CD4-positive, alpha-beta T cell treated with Interleukin-6 for 4 hours (primary cell): ENCODE measurements at places on chromosomes 1 and 21.

DNA sequence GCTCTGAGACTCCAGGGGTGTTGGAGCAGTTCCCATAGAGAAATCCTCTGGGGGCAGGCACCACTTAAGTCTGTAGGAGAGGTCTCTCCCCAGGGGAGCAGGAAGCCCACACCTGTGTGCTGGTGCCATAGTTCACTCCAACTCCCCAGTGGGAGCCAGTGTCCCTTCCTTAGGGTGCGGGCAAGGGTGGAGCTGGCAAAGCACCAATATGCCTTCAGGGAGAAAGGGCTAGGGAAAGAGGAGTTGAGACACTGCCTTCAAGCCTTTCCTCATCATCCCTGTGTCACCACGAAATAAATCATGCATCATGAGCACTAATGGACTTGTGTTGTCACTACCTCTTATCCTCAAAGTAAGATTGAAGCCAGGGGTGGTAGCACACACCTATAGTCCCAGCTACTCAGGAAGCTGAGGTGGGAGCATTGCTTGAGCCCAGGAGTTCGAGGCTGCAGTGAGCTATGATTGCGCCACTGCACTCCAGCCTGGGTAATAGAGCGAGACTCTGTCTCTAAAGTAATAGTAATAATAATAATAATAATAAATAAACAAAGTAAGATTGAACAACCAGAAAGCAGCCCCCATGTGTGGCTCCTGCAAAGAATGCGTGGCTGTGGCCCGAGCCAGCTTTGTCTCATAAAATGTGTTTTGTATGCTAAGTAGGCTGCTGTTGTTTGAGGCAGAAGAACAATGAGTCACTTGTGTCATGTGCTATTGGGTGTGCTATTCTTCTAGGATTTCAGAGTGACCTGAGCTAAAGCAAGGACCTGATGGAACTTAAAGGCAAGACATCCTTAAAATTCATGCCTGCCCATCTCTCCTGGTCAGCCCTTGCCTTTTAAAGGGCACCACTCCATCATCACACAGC lies 6.7 kb upstream of the TIE1 start:
- DNase-seq, result no peak

GRCh38 chr1:44220755-44221154 lies 7.5 kb downstream of the DMAP1 start:
- no peak for DNase-seq

GRCh38 chr1:112506306-112506705 lies 2.5 kb upstream of the WNT2B start:
- no peak for DNase-seq

DNA sequence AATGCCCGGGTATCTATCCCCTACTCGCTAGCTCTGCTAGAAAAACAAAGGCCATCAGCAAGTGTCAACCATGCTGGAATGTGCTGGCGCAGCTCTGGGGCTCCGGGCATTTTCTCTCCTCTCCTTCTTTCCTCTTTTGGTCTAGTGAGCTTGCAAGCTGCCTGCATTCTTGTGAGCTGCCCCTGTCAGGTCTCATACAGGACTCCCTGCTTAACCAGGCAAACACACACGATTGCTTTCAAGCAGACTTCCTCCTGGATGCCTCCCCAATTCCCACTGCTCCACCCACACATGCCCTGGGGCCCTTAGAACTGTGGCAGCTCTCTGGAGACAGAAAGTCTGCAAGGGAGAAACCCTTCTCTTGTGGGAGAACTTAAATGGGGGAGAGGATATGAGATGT lies 35.7 kb upstream of the SUCO start:
- no peak for DNase-seq

DNA sequence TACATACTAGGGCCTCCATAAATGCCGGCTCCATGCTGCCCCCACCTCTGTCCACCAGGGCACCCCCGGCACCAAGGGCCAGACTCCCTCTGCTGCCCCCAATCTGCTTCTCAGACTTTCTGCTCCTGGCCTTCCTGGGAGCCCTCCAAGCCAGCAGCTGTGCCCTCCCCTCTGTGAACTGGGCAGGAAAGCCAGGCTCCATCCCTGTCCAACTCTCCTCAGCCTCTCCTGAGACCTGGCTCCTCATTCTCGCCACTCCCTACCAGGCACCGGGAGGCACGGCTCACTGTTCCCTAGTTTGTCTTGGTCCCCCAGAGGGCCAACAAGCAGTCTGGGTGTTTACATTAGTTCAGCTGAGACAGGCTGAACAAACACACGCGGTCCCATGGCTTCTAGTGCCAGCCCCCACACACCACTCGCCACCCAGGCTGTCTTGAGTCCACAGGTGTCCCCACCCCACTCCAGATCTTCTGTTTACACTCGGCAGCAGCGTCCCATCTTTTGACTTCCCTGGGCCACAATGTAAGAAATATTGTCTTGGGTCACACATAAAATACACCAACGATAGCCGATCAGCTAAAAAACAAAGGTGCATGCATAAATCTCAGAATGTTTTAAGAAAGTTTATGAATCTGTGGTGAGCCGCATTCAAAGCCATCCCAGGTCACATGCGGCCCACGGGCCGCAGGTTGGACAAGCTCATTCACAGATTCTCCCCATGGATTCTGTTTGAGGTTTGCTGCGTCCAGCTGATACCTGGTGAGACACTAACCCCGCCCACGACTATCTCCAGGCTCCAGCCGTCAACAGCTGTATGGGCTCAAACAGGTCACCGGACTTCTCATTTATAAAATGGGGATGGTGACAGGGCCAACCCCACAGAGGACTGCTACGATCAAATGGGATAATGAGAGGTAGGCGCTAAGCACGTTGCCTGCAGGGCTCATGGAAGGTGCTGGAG lies 29.5 kb upstream of the ECE1 start:
- DNase-seq, result no peak

DNA sequence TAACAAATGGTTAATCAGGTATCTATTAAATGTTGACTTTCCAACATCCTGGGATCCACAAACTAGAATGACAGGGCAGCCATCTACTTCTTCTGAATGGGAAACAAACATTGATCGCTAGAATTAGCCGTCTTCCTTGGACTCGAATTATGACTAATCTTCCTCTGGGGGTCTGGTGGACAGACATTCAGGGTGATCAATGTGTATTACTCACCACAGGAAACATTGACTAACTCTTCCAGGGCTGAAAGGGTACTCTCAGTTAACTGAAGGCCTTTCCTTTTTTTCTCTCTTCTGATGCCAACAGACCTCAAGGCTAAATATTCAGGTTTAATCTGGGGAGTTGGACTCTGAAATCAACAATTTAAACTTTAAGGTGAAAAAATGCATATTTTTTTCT lies 9.5 kb downstream of the NOL9 start:
- DNase-seq, result no peak

- peak; percentile 78 for DNase-seq
These were observed 36.0 kb upstream of the IL19 start for GRCh38 chr1:206734499-206735142.
